ENCODE measurements at places on chromosomes 2 and 18.

GRCh38 chr2:217182926-217183325, 323.1 kb upstream of the TNP1 start:
- DNase-seq = no peak

DNA sequence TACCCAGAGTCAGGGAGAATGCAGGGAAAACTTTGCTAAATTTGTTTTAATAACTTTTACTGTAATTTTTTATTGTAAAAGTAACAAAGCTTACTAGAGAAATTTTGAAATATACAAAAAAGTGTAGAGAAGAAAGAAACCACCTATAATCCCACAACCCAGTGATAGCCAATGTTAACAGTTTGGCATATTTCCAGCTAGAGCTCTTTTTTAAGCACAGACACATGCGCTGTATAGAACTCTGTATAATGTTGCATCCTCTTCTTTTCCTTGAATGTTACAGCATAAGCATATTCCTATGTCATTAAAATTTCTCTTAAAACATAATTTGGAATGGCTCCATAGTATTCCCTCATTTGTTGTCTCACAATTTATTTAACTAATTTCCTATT, 37.4 kb upstream of the EPAS1 start:
- DNase-seq = no peak

GRCh38 chr18:56284319-56284718, 354.1 kb downstream of the TXNL1 start:
- DNase-seq = peak; percentile 56

GRCh38 chr18:79458131-79458838, 62.6 kb downstream of the NFATC1 start:
- peak; percentile 84 for DNase-seq

- peak; percentile 88 for DNase-seq
Observed at GRCh38 chr2:200300638-200301314, 5.7 kb upstream of the SPATS2L start.
